Tibial nerve (tissue), 4 donors: ENCODE measurements at places on chromosomes 2 and 18. TPM values are rescaled to one million over a fixed set of nuclear protein-coding genes. Genes with fewer than 3 reads are reported as not detected.
A peak's percentile ranks its signal among the peaks of the same experiment; 100 is the strongest.

GRCh38 chr2:152054593-152054992, 44.3 kb downstream of the CACNB4 start:
- no peak for DNase-seq

GRCh38 chr18:21315741-21316197, 73.7 kb downstream of the GREB1L start:
- DNase-seq: no peak

GRCh38 chr2:26746934-26747333, 17.1 kb upstream of the SLC35F6 start:
- no peak for DNase-seq

DNA sequence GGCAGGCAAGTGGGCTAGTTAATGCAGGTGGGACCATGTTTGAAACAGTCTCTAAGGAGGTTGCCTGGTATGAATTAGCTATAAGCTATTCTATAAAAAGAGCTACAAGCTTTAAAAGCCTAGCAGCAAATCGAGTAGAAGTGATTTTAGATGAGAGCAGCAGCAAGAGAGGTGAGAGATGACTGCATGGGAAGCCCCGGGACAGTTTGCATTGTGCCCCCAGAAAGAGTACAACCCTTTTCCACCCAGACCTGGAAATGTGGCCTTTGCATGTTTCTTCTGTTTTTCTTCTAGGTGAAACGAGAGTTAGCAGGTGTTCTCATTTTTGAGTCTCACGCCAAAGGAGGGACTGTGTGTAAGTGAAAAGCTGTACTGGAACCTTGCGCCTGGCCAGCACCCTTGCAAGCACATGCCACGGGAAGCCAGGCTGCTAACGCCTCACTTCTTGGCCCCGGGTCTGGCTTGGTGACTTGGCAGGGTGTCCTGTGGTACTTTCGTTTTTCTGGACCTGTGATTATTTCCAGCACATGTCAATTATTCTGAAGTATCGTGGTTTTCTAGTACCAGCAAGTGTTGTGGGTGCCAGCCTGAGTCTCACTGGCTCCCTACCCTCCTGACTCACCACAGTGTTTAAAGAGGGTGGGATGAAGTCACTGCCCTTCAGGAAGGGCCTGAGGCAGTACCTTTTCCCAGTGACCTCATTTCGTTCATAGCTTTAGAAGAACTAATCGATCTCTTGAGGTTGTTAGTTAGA, 90.3 kb upstream of the MAP3K20 start:
- DNase-seq: no peak

DNA sequence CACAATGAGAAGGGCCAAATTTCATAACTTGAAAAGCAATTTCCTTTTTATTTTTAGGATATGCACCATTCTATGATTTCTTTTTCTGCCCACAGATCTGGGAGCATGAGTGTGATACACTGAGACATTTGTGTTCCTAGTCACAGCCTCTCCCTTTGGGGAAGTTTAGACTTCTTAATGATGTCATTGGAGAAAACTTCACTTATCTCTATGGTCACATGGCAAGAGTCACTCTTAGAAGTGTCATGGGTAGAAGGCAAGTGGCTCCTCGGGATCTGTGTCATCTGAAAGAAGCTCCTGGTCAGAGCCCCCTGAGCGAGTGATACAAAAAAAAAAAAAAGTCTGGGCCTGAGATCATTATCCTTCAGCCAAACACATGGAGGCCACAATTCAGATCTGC, 62.5 kb upstream of the LGALSL start:
- no peak for DNase-seq

GRCh38 chr18:74804677-74805076, 207.0 kb downstream of the ZNF407 start:
- DNase-seq: no peak

GRCh38 chr2:157746234-157746950, 117.7 kb upstream of the ACVR1C start:
- no peak for DNase-seq

GRCh38 chr18:47895565-47896250, 34.8 kb downstream of the SMAD2 start:
- no peak for DNase-seq

DNA sequence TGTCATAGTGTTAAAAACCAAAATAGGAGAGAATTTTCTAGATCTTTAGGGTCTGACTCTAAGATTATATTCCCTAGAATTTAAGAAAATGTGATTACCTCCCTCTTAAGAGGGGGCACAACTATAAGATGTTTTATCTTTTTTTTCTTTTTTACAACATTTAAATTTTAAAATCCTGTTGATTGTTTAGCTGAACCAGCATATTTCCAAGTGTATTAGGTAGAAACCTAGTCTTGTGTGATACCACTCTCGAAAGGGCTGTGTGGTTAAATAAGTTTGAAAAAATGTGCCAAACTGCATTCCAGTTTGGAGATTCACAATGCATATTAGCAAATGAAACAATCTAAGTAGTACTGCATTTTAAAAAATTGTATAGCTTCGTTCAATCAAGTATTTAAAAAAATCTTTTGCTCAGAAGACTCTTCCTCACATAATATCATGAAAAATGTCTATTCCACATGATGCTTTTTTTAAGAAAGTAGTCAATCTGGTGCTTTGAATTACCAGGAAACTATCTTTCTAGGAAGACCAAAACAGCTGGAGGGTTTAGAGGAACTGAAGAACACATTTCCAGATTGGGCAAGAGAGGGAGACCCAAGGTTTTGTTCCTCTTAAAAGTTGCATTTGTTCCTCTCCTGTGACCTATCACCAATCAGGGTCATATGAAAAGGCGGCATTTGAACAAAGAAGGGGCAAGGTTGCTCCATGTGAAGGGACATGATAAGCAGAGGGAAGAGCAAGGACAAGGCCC, 98.8 kb downstream of the DPP4 start:
- DNase-seq: no peak

- no peak for DNase-seq
Measured at GRCh38 chr18:46497129-46497528, 159.9 kb downstream of the LOXHD1 start.

DNA sequence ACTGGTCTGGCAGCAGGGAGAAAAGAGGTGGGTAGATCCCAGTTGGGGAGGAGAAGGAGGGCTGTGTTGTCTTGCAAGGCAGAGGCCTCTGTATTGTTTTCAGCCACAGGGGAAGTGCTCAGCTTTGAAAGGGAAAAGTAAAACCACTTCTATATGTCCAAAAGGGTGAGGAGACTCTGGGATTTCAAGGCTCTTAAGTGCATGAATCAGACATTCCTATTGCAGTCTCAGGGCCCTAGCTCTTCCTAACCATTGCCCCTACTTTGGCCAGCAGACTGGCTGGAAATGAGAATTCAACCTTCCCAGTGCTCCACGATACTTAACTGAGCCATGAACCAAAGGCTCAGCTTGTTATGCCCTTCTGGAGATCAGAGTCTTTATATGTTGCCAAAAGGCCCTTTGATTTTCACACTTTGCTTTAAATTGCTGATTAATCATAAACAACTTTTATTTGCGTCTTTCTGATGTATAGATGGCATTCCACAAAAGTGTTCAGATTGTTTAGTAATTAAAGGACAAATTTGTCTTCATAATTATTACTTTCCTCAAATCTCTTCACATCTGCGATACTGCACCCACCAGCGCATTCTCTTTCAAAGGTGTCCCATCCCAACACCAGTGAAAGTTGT, 313.8 kb upstream of the MMADHC start:
- DNase-seq: no peak

DNA sequence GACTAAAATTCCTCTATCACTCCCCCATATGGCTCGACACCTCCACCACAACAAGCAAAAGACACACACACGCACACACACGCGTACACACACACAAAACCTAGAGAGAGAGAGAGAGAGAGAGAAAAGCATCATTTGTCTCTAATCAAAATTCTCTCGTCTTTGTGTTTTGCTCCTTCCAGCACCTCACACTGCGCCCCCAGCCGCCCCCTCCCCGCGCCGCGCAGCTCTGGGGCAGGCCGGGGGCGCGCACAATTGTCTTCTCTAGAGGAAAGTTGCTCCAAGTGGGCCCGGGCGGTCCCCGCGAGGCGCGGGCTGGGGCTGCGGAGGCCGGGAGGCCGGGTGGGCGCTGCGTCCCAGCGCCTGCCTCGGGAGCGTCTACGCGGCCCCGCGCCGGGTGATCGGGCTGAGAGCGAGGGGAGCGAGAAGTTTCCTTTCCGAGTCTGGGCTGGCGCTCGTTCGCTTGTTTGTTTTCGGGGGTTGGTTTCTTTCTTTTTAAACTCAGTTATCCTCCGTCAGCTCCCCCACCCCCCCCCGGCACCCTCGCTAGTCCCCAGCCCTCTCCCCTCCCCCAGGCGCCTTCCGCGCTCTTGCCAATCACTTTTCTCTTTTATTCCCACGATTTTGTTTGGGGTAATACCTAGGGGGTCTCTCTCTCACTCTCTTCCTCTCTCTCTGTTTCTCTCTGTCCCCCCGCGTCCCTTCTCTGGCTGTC, 4.1 kb downstream of the ZEB2 start:
- DNase-seq: peak; percentile 53

DNA sequence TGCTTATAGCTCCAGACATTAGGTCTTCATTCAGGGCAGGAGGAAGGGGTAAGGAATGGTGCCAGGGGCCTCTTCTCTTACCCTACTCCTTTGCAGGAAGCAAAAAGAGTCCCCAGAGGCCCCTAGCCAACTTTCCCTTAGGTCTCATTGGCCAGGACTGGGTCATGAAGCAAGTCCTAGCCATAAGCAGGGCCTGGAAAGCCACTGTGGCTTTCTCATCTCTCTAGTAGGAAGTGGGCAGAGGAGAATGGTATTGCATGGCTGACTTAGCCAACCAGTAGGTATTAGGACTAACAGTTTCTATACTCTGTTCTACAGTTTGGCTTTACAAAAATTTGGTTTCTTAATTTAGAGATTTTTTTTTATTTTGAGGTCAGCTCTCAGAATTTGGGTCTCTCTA, 4.8 kb downstream of the FAM228A start:
- DNase-seq: no peak

- DNase-seq: no peak
Measured at GRCh38 chr2:233982421-233983121, 65.4 kb downstream of the TRPM8 start.

DNA sequence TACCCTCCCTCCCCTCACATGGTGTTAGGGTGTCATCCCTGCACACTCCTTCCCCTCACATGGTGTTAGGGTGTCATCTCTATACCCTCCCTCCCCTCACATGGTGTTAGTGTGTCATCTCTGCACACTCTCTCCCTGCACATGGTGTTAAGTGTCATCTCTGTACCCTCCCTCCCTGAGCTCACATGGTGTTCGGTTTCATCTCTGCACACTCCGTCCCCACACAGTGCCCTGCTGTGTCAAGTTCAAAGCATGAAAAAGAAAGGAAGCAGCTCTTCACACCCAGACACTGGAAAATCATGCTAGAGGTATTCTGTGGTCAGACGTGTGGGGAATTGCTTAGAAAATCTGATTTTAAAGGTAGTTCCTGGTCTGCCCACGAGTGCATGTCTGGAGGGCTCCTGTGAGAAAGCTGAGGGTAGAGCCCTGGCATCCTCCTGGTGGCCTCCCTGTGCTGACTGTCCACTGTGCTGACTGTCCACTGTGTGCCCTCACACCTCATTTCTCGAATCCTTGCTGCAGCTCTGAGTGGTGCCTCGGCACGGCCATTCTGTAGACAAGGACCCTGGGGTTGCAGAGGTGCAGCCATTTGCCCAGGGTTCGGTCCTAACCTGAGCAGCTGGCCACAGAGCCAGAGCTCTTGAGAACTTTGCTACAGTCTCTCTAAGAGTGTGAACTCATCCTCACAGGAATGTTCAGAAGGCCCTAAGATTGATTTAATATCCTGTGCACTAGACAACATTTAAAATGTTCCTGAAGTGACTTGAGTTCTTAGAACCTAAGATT, 69.1 kb upstream of the NFATC1 start:
- DNase-seq: no peak

GRCh38 chr18:67735506-67735905, 219.0 kb upstream of the DSEL start:
- no peak for DNase-seq

GRCh38 chr2:10054424-10054823, 11.1 kb downstream of the KLF11 start:
- no peak for DNase-seq

DNA sequence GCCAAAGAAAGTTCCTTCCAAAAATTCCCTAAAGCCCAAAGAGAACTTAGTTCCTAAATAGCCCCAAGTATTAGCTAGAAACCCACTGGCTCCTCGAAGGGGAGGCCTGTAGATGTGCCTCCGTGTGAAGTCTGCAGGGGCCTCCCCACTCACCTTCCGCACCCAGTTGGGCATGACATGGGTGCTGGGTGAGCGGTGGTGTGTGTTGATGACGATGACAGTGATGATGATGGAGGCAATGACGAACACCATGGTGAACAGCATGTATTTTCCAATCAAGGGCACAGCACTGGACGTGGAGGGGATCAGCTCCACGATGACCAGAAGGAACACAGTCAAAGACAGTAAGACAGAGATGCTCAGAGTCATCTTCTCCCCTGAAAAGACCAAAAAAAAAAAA, 14.5 kb downstream of the CHRNA1 start:
- no peak for DNase-seq

DNA sequence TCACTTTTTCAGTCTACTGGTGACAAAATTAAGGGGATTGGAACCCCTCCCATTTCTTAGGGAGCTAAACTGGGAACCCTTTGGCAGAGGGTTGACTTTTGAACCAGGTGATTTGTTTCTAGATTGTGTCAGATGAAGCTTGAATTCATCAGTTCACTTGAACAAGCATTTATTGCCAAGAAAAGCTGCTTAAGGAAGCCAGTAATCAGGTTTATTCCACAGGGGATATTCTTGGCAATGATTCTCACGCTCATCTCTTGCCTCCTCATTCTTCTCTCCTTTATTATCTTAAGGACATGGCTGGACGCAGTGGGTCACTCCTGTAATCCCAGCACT, 101.0 kb downstream of the ALPK2 start:
- no peak for DNase-seq

GRCh38 chr18:63903851-63904570, 3.7 kb upstream of the SERPINB10 start:
- DNase-seq: no peak

The FOXD4L1 gene
- not detected for total RNA-seq

The TOGARAM2 gene
- 28.4 TPM for total RNA-seq

The SDC1 gene
- total RNA-seq: 2.5 TPM

The MSGN1 gene
- total RNA-seq: not detected

The FIGLA gene
- total RNA-seq: not detected

The MYCN gene
- total RNA-seq: 8.8 TPM

The RDH14 gene
- 31.5 TPM for total RNA-seq

The UNC80 gene
- 0.22 TPM for total RNA-seq

The LYPD1 gene
- total RNA-seq: 3.1 TPM

The LIPG gene
- total RNA-seq: 0.39 TPM

The RSAD2 gene
- total RNA-seq: 7.6 TPM

The MAP3K19 gene
- not detected for total RNA-seq

The ELMOD3 gene
- 36.1 TPM for total RNA-seq

The PRKAG3 gene
- not detected for total RNA-seq
